ENCODE measurements at places on chromosomes 6 and 20. TPM values are rescaled to one million over a fixed set of nuclear protein-coding genes. Genes with fewer than 3 reads are reported as not detected.

The SAMD3 gene
- 1.7 TPM for total RNA-seq

DNA sequence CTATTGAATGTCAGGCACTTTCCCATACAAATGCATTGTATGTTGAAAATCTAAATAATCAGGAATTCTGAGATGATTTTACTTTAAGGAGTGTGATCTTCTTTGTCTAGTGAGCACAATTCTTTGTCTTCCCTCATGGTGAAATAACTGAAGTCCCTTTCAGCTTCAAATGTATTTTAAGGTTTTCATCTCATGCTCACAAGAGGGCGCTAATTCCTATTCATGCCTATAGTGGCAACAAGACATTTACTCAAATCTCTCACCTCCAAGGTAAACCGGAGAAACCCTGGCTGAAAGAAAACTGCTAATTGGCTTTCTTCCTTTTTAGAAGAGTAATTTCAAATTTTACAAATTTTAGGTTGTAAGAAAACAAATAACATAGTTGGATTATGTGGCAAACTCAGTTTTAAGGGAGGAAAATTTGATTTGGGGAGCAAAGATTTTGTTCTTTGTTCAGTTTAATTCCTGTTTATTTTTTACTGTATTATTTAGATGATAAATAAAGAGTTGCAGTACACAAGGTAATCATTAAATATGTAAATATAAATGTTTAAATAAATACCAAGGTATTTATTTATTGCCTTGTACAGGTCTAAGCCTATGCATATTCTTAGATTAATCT lies 69.1 kb downstream of the SLC35F1 start:
- H3K36me3 ChIP-seq: no peaks in the 10 kb centered on the region
- no peaks in the 10 kb centered on the region for H3K4me1 ChIP-seq
- no peak for DNase-seq
- no peak overlapping the region for H3K27ac ChIP-seq

The CGA gene
- total RNA-seq: not detected

- H3K27me3 ChIP-seq: peaks cover 5% of the 10 kb centered on the region
- no peak overlapping the region for H3K4me3 ChIP-seq
- H3K36me3 ChIP-seq: no peaks in the 10 kb centered on the region
- H3K4me1 ChIP-seq: no peaks in the 10 kb centered on the region
- no peak overlapping the region for H3K27ac ChIP-seq
Measured at GRCh38 chr20:23340524-23340923, 10.1 kb upstream of the NXT1 start.

DNA sequence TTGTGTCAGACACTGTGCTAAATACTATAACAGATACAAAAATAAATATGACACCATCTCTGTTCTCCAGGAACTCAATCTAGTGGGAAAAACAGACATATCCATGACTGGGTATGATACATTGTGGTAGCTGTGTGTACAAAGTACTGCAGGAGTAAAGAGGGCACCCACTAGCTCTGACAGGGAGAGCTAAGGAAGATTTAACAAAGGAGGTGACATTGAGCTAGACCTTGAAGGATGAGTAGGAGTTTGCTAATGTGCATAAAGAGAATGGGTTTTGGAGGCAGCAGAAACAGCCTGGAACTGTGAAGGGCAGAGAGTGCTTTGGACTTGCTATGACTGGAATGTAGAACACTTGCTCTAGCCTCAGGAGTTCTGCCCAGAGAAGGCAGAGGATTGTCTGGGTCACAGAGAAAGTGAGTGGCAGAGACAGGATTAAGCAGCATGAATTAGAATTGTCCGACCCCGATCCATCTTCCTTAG lies 14.4 kb downstream of the MMP24 start:
- H3K27ac ChIP-seq: no peak overlapping the region
- no peak overlapping the region for H3K4me3 ChIP-seq
- no peaks in the 10 kb centered on the region for H3K36me3 ChIP-seq
- no peak for DNase-seq
- H3K4me1 ChIP-seq: no peaks in the 10 kb centered on the region
